ENCODE measurements at places on chromosomes 6 and 20.

DNA sequence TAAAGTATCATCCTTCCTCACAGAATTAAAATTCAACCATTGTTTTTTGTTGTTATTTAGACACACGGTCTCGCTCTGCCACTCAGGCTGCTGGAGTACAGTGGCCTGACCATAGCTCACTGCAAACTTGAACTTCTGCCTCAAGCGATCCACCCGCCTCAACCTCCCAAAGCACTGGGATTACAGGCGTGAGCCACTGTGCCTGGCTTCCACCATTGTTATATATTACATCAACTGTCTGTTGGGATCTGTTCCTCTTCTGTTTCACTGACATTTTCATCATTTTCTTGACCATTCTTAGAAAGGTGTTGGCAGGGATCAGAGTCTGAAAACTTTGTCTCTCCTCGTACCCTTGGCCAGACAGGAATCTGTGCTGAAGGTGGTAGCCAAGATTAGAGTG lies 21.3 kb upstream of the TULP1 start:
- no peak for DNase-seq

DNA sequence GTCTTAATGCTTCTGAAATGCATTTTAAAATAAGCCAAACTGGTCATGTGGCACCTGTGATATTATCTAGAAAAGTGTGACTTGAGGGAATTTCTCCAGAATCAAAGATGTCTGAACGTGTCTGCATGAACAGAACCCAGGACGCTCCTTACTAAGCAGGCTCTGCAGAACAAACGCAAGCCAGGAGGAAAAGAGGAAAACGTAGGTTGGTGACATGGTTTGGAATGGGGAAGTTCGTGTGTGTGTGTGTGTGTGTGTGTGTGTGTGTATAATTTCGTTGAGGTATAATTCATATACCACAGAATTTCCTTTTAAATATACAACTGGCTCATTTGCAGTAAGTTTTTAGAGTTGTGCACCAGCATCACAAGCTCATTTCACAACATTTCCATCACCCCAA lies 200.5 kb upstream of the FOXQ1 start:
- no peak for DNase-seq

DNA sequence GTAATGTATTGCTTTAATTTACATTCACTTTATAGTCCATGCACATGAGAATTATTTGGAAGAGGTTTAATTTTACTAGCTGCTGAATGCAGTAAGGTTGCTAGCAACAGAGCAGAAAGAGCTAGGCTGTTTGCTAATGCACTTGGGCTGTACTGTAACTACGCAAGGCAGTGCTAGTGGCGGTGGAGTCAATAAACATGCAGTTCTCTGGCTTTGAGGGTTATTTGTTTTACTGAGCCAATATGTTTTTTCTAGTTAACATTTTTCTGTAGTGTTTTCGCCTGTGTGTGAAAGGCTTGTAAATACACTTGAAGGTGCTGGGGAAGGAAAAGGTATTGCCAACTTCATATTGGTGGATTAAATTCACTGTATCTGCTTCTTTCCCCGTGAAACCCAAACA lies 112.8 kb downstream of the BTBD3 start:
- no peak for DNase-seq

- no peak for DNase-seq
Observed at GRCh38 chr6:43951063-43951755, 176.0 kb downstream of the MRPL14 start.

DNA sequence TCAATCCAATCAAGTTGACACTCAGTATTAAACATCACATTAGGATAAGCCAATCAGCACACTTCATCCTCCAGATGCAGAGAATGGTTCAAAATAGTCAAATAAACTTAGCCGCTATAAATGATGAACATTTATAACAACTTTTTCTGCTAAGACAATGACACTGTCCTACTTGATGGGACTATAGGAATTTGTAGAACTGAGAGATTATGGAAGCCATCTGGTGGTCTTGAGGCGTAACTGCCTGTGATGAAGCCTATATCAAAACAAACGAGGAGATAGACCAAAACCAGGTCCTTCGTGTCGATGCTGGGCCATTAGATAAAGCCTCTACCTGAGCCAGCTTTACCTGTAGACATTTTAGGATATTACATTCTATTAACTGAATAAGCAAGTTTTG lies 631.1 kb downstream of the COL12A1 start:
- no peak for DNase-seq

DNA sequence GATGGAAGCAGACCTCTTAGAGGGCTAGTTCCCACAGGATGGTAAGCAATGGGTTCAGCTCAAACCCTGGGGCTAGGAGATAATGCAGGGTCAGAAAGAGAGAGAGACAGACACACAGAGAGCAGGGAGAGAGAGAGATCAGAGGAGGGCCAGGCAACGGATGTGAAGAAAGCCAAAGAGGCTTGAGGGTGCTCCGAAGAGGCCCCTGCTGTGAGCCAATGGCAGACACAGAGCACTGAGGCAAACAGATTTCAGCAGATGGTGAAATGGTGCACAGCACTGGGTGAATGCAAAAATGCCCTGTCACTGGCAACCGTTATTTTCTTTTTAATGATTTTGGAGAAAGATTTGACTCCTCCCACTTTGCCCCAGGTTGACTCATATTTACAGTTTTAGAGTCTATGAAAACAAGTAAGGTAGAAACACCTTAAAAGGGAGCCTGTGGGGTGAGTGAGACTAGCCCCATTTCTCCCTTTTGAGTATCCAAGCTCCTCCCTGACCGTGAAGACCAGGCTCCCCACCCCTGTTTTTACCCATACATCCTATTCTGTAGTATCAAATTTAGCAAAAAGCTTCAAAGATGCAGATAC lies 840 bp downstream of the DEFB132 start:
- no peak for DNase-seq

- no peak for DNase-seq
Observed at GRCh38 chr6:167577891-167578361, 248.8 kb upstream of the AFDN start.

- no peak for DNase-seq
Observed at GRCh38 chr6:14888575-14889000, 357.3 kb upstream of the JARID2 start.

DNA sequence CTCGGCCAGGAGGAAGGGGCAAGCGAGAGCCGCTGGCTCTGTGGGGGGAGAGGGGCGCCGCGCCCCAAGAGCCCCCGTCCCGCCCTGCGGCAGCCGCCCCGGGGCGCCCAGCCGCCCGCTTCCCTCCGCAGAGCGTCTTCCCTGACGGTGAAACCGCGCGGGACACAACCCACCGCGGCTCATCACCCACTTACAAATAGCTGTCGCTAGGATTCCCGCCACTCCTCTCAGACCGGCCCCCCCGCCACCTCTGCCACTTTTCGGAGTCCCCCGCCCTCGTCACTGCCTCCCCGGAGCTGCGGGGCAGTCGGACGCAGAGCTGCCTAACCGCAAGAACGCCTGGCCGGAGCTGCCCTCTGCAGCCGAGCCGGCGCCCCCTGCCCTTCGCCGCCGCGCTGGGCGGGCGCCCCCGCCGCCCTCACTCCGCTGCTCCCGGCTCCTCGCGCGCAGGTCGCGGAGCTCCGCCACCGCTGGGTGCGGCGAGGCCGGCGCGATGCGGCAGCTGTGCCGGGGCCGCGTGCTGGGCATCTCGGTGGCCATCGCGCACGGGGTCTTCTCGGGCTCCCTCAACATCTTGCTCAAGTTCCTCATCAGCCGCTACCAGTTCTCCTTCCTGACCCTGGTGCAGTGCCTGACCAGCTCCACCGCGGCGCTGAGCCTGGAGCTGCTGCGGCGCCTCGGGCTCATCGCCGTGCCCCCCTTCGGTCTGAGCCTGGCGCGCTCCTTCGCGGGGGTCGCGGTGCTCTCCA lies at the start of gene SLC35D3:
Gene SLC35D3 (plus strand): TSS at position 366 of the 749 bp plus-strand sequence. CDS start 128 bp downstream, at position 494.
- peak; percentile 11 for DNase-seq

DNA sequence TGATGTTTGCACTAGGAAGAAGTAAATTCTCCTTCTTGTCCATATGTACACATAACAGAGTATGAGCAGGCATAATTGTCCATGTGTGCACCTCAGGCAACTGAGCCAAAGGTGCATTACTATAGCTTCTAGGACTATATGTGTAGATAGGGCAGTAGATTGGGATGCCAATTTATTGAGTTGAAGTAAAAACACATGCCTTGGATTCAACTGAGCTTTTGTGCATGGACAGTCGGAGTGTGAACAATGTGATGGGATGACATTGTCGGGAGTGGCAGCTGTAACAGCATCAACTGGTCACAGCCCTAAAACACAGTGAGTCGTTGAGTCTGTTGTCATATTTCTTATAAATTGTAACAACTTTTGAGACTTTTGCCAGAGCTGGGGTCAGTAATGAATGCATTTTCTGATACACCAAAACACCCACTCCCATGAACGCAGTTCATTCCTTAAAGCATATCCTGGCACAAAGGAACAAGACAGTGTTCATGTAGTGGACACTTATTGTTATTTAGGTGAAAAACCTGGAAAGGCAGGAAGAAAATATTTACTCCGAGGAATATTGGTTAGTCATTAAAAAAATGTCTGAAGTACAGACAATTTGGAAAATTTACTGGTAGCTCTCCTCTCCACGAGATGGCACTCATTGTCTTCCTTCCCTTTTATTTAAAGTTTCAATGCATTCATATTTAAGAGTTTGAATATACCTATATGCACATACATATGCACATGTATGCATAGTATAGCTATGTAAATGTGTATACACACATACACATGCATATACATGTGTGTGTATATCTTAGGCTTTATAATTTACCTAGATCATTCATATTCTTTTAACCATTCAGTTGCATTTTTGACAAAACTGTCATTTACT lies 302.0 kb upstream of the STXBP5 start:
- DNase-seq: no peak

DNA sequence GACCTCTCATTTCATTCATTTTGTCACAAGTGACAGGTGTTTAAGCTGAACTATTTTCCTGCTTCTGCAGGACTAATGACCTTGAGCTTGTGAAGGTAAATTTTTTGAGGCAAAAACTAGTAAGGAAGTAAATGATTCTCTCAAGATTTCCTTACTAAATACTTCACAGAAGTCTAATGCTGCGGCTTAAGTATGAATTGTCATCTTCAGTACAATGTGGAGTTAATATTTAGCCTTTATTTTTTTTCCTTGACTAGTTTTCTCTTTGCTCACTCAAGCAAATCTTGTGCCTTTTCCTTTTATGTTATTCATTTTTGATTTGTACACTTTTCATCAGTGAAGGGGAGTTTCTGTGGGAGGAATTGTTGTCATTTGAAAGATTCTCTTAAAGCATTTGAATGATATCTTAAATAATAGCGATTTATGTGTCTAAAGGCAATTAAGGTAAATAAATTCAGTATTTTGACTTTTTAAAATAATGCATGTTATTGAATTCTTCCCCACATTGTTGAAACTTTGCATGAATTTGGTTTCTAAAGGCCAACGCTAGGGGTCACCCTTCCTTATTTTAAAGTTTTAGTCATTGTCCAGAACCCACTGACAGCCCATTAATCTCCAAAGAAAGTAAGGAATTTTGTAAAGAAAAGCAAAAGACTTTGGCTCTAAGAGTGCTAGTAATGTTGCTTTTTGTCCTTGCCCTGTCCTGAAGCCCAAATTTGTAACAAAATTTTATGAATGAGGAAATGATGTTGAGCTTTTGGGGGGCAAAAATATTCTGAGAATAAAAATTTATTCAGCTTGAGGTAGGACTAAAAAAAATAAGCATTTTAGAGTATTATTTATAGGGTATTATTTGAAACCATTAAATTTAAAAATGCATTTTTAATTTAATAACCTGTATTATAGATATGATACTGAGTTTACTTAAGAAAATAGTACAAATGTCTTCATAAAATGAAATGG lies 157.4 kb upstream of the LAMA2 start:
- DNase-seq: peak; percentile 3

- DNase-seq: no peak
Observed at GRCh38 chr6:79436241-79436640, 101.0 kb downstream of the LCA5 start.

- no peak for DNase-seq
Observed at GRCh38 chr20:39523405-39523804, 561.3 kb downstream of the DHX35 start.

DNA sequence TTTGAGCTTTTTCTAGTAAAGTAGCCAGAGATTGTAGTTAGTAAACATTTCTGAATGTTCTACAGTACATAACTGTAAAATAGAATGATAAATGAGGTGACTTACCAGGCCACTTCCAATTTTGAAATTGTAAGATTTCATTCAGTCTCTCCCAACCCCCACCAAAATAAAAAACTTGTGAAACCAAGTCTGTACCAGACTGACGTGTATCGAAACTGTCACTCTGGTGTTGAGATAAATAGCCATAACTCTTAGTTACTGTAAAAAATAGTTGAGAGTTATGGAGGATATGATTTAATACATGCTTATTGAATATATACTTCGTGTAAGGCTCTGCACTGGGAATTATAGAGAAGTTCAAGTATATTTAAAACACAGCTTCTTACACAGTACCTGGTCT lies 455.7 kb downstream of the PLCB1 start:
- DNase-seq: no peak

DNA sequence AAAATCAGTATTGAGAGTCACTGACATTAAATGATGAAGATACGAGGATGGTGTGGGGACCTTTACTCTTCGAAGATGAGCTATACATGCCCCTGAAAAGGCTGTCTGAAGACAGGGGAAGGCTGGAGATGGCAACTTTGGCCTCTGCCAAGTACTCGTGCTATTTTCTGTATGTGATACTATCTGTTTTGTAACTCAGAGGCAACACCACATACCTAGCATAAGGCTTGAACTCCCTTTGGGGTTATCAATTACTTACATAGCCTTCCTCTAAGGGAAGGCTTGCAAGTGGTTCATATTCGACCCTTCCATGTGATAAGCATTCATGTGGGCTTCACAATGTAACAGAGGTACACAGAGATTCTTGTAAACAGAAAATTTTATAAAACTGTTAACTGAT lies 68.7 kb upstream of the FBXO30 start:
- no peak for DNase-seq

DNA sequence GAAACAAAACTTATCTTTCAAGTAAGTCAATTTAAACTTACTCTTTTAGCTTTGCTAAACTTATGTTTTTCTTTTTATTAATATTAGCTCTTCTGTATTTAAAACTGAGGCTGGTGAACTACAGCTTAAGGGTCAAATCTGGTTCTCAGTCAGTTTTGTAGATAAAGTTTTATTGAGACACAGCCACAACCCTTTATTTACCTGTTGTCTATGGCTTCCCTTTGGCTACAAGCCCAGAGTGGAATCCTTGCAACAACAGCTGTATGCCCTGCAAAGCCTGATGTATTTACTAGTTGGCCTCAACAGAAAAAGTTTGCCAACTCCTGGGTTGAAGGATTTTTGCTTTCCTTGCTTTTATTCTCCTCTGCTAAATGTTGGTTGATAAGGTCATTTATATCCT lies 491.4 kb upstream of the RNF217 start:
- no peak for DNase-seq

All from stimulated activated CD4-positive, alpha-beta T cell treated with anti-CD3 and anti-CD28 coated beads, Interleukin-4, amount 100 ng/mL, for 1 hour (primary cell).